AG04450 (cell line): ENCODE measurements at places on chromosomes 13 and 19. TPM values are rescaled to one million over a fixed set of nuclear protein-coding genes. Genes with fewer than 3 reads are reported as not detected.

Gene ABHD8
- 6.1 and 8.6 TPM in 2 replicates for polyA plus RNA-seq

Gene DCT
- not detected in 2 replicates for polyA plus RNA-seq

Gene EFNA2
- polyA plus RNA-seq, result not detected in 2 replicates

Gene LILRA5
- not detected in 2 replicates for polyA plus RNA-seq

Gene SYNGR4
- polyA plus RNA-seq, result not detected in 2 replicates
